ENCODE measurements at places on chromosomes 6 and 20. TPM values are rescaled to one million over a fixed set of nuclear protein-coding genes. Genes with fewer than 3 reads are reported as not detected.

ERVFRD-1 gene
- total RNA-seq, result not detected

SLC22A16 gene
- not detected for total RNA-seq

CCN6 gene
- not detected for total RNA-seq

NQO2 gene
- total RNA-seq, result 35.1 TPM

GRM1 gene
- not detected for total RNA-seq

Measured in chondrocyte (in vitro differentiated cells).